CD4-positive, alpha-beta T cell (primary cell): ENCODE measurements at places on chromosomes 1 and 21.

DNA sequence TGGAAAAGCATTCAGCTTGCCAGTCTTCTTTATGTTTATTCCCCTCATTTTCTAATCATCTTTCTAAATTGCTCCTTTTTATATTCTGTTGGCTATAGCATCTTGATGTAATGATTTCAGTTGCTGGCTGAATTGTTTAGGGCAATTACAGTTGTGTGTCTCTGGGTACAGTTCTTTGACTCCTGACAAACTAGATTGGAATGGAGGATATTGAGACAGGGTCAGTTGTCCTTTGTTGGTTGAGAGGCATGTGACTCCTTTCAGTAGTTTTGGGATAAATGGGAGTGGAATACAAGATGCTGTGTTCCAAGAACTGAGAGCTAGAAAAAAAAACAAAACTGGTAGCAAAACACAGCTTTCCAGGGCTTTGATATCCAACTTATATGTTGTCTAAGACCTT, 1.5 kb downstream of the CENPF start:
- no peak for DNase-seq

GRCh38 chr21:15229390-15229789, 164.6 kb upstream of the NRIP1 start:
- DNase-seq, result no peak

GRCh38 chr1:172449585-172450523, 6.0 kb upstream of the PIGC start:
- no peak for DNase-seq

DNA sequence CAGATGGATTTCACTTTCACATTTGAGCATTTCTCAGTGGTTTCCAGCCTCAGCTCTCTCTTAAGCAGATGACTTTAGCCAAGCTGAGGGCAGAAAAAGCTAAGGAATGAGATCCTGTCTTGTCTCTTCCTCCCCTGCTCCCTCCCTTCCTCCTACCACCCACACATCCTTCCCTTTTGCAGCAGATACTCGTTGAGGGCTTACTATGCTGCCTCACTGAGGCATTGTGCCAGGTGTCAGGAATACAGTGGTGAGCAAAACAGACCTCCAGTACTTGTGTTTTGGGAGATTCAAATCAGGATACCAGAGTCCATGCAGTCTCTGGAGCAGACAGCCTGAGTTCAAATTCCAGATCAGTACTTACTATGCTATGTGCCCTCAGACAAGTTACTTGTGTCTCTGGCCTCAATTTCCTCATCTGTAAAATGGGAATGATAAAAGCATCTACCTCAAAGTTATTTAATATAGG, 43.2 kb downstream of the KIF26B start:
- DNase-seq, result no peak

- DNase-seq, result no peak
Measured at GRCh38 chr21:26835027-26835713, 10.0 kb downstream of the ADAMTS1 start.

GRCh38 chr1:24928689-24929397, 1.2 kb downstream of the RUNX3 start:
- peak; percentile 56 for DNase-seq

DNA sequence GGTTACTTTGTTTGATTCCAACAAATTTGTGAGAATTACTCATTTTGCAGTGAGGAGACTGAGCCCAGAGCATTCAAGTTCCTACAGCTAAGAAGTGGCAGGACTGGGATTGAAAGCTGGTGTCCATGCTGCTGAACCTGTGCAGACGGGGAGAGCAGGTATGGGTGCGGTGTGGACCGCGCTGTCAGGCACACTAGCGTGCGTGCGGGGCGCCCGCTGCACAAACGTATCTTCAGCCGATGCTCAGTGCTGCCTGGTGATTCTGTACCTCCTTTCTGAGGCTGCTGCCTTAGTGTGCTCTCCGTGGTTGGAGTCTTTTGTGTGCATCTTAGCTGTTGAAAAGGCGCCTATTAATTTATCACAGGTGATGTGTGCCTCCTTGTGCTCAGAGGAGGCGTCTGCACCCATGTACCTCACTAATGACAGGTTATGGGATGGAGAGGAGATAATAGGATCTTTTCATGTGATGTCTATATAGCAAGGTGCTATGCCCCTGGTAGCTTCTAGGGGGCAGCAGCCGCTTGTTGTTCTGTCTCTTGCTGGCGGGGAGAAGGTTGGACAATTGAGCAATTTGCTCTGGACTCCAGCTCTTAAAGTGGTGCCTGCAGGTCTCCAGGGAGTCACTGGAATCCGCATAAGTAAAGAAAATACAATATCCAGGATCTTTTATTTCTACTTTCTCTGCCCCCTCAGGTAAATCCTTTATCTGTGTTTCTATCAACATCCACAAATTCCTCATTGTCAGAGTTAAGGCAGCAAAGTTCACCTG, 32.5 kb downstream of the PEX14 start:
- peak; percentile 52 for DNase-seq

DNA sequence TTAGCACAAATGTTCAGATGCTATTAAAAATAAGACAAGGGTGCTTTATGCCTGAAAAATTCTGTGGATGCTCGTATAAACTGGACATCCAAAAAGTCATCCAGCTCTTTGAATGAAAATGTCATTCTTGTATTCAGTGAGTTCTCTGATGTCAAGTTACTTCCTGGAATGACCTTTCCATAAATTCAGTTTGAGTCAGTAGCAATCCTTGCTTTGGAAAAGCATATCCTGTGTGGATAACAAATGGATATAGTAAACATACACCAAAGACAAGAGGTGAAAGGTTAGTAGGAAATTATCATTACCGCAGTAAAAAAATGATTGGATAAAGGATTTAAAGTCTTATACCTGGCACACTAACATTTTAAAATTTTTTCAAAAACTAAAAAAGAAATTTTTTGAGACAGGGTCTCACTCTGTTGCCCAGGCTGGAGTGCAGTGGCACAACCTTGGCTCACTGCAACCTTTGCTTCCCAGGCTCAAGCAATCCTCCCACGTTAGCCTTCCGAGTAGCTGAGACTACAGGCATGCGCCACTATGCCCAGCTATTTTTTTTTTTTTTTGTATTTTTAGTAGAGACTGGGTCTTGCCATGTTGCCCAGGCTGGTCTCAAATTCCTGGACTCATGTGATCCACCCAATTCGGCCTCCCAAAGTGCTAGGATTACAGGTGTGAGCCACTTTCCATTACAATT, 10.8 kb upstream of the LAMC1 start:
- no peak for DNase-seq

DNA sequence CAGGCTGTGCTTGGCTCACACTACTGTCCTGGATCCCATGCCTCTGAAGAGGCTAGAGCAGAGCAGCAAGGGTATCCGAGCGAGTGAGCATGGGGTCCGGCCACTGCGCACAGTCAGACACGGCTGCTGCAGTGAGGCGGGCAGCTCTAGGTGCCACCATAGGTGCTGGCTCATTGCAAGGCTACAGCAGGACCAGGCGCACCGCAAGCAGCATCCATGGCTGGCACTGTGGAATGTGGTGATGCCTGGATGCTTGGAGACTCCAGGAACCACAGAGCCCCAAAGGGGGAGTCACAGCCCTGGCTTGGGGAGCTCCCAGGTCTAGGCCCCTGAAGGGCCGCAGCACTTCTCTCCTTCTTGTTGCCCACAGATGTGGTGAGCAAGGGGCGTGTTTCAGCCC, 47.2 kb downstream of the ATP6V1G3 start:
- no peak for DNase-seq

GRCh38 chr1:76055987-76056386, 18.6 kb upstream of the ST6GALNAC3 start:
- no peak for DNase-seq
